Cardiac septum (tissue), 1 donor: ENCODE measurements at places on chromosomes 16 and 17. TPM values are rescaled to one million over a fixed set of nuclear protein-coding genes. Genes with fewer than 3 reads are reported as not detected.

Gene KRTAP3-1
- total RNA-seq: not detected

Gene NHLRC4
- total RNA-seq: 0.30 TPM

Gene TBC1D3G
- total RNA-seq: not detected

Gene ATP6V0D1
- 58.8 TPM for total RNA-seq

Gene ST6GALNAC1
- 1.9 TPM for total RNA-seq

GRCh38 chr16:1069154-1069553 lies 3.4 kb upstream of the SSTR5 start:
- DNase-seq: no peak

GRCh38 chr17:66953630-66954020 lies 10.9 kb upstream of the CACNG4 start:
- no peak for DNase-seq

DNA sequence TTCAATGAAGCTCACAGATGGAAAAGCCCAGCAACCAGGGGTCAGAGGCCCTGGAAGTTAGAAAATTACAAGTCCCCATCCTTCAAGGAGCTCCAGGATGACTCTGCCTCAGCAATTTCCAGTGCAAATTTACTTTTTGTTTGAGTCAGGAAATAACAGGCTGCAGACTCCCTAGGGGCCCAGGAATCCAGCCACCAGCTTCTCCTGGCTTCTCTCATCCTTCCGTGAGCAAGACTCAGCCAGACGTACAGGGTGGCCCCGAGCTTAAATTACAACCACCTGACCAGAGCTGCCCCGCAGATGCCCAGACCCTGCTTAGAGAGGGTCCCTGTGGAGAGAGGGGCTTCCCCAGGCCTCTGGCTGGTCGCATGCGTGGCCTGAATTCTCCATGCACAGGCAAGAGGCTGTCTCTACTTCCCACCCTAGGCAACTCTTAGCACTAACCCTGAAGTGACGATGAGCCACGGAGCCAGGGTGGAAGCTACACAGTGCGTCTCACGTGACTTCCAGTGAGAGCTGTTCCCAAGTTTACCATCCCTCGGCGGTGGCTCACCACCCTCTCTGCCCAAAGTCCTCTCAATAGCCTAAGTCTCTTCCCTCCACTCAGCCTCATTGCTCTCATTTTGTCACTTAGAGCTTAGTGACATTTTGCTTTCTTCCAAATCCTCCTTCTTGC lies 27.1 kb downstream of the GPR142 start:
- DNase-seq: no peak

DNA sequence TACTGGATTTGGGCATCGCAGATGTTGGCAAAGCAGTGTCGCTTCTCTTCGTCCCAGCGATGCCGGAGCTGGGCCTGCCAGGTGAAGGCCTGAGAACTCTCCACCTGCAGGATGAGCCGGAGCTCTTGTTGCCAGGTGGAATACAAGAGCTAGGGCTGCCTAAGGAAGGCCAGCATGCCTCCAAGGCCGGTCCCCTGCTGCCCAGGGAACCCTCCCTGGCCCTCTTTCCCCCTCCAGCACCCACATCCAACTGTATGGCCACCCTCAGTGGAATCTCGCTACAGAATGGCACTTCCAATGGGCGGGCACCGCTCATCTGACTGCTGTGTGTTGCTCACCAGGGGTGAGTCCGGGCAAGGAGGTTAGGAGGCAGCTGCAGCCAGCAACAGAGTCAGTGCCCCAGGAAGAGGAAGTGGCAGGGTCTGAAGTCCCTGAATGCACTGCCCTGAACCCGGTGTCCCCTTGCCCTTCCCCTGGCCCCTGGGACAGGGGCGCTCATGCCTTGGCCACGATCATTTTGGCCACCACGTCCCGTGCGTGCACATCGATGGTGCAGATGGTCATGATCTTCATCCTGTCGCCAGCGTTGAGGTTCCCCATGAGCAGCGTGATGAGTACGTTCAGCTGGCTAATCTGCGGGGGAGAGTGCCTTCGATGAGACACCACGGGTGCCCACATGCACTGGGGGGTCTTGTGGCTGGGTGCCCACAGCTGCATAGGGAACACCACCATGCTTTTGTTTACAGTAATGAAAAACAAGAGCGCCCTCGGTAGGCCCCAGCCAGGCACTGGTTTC lies 75.8 kb downstream of the DNAH17 start:
- DNase-seq: no peak

GRCh38 chr16:20674684-20675487 lies 22.6 kb downstream of the ACSM1 start:
- no peak for DNase-seq

DNA sequence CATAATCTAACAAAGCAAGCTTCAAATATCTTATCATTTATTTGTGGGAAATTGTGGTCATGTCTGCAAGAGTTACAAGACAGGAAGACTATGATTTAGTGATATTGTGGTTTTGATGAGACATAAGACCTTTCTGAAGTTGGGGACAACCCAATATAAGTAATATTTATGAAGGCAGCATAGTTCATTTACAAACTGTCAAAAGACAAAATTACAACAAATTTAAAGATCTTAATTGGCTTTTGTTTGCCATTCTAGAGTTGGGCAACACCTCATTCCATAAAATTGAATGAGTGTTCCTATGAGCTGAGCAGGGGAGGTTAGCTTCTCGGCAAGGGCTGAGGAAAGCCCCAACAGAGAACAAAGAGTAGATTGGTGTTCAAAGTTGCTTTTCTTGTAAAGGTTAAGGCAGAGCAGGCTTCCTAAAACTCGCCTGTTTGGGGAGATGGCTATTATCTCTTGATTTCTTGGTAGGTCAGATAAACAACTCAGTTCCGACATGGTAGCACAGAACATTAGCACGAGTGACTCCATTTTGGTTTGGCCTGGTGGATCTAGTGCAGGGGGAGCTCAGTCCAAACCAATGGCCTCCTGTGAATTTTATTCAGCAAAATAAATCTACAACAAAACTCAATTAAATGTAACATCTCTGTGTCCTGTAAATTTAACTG lies 10.9 kb upstream of the MMD start:
- no peak for DNase-seq

- no peak for DNase-seq
Observed at GRCh38 chr16:3591436-3591803, 14.2 kb upstream of the NLRC3 start.

GRCh38 chr17:71187145-71187878 lies 933.5 kb upstream of the SOX9 start:
- DNase-seq: no peak
